RCC 7860 (cell line): ENCODE measurements at places on chromosomes 16 and 17.
A peak's percentile ranks its signal among the peaks of the same experiment; 100 is the strongest.

GRCh38 chr17:9020096-9020823 is 1.1 kb upstream of the NTN1 start:
- no peak for DNase-seq

GRCh38 chr17:60355663-60356594 is 36.0 kb downstream of the USP32 start:
- no peak for DNase-seq

GRCh38 chr16:53131050-53131362 is 76.2 kb downstream of the CHD9 start:
- no peak for DNase-seq

- DNase-seq, result no peak
Measured at GRCh38 chr16:57912529-57913260, 58.2 kb downstream of the CNGB1 start.

DNA sequence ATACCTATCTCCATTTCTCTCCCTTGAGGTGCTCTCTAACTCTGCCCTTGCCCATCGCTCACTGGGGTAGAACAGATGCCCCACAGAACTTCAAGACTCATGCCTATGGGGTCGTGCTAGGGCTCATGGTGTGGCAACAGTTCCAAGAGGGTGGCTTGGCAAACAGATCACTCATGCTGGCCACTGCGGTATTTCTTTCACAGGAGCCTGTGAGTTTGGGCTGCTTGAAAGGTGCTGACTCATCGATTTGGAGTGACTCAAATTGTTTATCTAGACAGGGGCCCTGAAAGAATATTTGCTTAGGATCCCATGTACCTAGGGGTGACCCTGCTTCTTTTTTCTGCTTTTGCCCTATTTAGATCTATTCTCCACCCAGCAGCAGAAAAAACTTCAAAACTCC is 69.9 kb downstream of the IRX5 start:
- peak; percentile 47 for DNase-seq

DNA sequence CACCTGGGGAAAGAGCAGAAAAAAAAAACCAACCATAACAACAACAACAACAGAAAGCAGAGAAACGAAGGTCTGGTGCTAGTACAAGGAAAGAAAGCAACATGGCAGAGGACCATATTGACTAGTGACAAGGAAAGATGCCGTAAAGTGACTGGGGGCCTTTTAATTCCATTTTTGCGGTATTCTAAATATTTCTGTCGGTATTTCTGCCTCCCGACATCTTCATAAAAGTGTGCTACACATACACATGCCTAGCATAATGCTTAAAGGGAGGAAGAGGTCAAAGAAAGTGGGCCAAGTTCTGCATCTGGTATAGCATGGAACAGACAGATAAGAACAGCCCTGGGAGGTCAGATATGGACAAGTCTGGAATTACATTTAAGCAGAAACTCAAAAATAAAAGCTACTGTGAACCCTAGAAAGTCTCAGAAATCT is 19.5 kb upstream of the RNF43 start:
- no peak for DNase-seq

DNA sequence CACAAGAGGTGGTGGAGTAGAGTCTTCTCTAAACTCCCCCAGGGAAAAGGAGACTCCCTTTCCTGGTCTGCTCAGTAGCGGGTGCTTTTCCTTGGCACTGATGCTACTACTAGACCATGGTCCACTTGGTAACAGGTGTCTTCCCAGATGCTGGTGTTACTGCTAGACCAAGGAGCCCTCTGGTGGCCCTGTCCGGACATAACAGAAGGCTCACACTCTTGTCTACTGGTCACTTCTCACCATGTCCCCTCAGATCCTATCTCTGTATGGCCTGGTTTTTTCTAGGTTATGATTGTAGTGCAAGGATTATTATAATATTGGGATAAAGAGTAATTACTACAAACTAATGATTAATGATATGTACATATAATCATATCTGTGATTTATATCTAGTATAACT is 49.7 kb upstream of the ARL4D start:
- no peak for DNase-seq

DNA sequence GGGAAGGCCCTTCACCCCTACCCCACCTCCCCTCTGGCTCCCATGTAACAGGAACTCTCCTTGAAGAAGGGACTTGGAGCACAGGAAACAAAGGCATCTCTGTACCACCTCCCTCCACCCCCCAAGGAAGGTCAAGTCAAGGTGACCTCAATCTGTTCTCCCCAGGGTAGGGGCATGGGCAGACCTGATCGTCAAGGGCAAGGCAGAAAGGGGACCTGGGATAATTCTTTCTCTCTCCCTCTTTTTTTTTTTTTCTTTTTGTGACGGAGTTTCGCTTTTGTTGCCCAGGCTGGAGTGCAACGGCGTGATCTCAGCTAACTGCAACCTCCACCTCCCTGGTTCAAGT is 4.3 kb upstream of the STAT5A start:
- no peak for DNase-seq

DNA sequence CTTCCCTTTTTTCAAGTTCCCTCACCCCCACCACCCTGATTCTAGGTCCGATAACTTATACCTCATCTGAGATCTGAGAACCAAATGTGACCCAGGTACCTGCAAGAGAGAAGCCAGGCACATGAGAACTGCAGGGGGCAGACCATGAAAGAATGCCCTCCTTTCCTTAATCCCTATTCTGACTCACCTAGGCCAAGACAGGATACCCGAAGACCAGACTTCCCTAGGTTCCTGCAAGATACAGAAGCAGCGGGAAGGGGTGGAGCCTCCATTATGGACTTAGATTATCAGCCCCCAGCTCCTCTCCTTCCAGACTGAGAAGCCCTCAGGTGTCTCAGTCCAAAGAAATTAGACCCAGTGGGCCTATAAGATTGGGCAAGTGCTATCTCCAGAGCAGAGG is 2.1 kb downstream of the KCNAB3 start:
- DNase-seq, result no peak

GRCh38 chr17:83078378-83079351 is 744 bp upstream of the METRNL start:
- no peak for DNase-seq

GRCh38 chr16:64225696-64226095 is 896.2 kb downstream of the CDH11 start:
- DNase-seq, result no peak

DNA sequence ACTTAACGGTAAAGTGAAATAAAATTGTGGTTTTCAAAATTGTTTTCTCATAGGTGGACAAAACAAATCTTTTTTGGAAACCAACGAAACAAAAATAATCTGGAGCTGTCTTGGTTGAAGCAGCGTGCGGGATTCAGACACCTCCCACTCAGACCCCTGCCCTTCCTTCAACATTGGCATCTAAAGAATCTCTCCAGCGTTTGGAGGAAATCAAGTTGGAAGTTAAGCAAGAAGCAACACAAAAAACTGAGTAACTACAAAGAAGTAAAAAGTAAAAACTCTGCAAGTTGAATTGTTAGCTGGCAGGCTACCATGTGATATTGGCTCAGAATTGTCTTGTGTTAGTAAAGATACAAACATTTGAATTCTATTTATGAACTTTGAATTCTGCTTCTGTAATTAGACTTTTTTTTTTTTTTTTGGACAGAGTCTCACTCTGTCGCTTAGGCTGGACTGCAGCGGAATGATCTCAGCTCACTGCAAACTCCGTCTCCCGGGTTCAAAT is 361.0 kb upstream of the PMFBP1 start:
- no peak for DNase-seq

DNA sequence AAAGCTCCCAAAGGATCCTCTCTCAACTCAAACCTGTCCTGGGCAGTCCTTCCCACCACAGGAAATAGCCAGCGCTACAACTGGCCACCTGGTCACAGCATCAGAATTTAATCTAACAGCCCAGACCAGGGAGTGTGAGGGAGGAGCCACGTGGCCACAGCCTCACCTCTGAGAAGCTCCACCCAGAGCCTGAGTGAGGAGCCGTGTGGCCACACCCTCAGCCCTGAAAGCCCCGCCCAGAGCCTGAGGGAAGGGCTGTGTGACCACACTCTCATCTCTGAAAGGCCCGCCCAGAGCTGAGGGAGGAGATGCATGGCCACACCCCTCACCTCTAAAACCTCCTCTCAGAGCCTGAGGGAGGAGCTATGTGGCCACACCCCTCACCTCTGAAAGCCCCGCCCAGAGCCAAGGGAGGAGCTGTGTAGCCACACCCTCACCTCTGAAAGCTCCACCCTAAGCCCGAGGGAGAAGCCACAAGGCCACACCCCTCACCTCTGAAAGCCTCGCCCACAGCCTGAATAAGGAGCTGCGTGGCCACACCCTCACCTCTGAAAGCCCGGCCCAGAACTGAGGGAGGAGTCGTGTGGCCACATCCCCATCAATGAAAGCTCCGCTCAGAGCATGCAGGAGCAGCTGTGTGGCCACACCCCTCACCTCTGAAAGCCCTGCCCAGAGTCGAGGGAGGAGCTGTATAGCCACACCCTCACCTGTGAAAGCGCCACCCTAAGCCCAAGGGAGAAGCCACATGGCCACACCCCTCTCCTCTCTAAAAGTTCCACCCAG is 28.6 kb downstream of the SLC38A8 start:
- DNase-seq, result peak; percentile 63

GRCh38 chr17:52982331-52982730 is 823.8 kb upstream of the CA10 start:
- no peak for DNase-seq

- peak; percentile 4 for DNase-seq
Measured at GRCh38 chr16:2056681-2057407, 9.1 kb downstream of the TSC2 start.

DNA sequence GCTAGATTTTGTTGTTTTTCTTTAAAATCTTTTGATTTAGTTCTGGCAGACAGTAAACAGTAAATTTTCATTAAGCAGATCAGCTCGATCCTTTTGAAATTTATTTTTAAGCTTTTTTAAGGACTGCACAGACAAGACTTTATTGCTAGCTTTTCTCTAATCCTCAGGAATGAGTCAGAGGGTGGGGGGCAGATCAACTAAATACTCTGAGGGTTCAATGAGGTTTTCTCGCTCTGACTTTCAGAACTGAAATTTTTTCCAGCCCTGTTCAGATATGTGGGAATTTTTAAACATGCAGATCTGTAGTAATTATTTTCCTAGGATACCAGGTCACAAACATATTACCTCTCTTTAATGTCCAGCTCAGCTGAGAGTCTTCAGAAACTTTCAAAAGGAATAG is 977.2 kb downstream of the CDH11 start:
- no peak for DNase-seq

DNA sequence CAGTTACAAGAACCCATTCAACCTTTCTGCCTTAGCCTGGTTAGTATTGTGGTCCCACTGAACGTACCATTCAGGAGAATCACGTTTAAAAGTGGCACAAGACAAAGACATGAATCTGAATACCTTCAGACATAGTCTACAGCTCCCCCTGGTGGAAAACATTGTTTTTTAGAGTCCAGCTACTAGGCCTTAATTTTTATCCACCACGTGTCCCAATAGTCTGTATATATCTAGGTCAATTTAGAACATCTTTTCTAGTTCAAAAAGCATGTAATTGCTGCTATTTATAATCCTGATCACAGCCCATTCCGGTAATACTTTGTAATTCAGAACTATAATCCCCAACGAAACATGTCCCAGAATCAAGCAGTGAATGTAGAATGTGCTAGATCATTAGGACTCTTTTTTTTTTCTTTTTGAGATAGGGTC is 13.7 kb upstream of the GUCY2D start:
- DNase-seq, result peak; percentile 57

GRCh38 chr16:84434800-84435199 is 66.5 kb downstream of the ATP2C2 start:
- no peak for DNase-seq

DNA sequence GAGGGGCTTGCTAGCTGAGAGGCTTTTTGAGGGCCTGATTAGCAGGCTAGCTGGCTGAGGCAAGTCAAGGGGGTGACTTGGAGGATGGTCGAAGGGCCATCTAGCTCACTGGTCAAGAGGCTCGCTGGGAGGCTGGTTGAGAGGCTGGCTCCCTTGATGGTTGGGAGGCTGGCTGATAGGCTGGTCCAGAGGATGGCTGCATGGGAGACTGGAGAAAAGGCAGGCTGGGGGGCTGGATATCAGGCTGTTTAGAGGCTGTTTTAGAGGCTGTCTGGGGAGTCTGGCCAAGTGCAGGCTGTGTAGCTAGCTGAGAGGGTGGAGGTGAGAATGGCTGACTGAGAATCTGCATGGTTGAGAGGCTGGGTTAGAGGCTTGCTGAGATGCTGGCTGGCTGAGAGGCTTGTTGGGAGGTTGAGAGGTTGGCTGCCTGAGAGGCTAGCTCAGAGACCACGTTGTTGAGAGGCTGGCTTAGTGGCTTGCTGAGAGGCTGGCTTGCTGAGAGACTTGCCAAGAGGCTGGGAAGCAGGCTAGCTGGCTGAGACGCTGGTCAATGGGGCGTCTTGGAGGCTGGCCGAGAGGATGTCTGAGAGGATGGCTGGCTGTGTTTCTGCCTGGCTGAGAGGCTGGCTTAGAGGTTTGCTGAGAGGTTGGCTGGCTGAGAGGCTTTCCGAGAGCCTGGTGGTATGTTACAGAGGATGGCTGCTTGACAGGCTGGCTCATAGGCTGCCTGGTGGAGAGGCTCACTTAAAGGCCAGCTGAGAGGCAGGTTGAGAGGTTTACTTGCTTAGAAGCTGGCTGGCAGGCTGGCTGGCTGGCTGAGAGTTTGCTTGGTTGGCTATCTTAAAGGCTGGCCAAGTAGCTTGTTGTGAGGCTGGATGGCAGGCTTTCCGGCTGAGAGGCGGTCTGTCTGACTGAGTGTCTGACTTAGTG is 36.6 kb upstream of the ACSM2B start:
- DNase-seq, result no peak

DNA sequence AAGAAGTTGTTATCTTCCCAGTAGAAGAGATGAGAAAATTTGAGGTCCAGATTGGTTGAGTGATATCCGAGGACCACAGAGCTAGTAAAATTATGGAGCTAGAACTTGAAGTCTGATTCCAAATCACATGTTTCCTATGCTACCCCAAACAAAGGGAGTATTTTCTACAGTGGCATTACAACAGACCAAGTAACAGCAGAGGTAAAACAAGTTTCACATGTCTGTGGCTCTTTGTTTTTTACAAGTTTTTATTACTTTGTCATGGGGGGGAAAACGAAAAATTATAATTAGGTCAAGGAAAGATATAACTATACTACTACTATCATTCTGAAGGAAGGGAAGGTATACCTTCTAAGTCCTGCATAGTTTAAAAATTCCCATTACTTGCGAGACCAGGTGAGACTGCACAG is 49.4 kb downstream of the KANSL1 start:
- no peak for DNase-seq

- DNase-seq, result no peak
Measured at GRCh38 chr17:5434984-5435383, 4.0 kb downstream of the C1QBP start.

GRCh38 chr16:78163772-78164670 is 64.6 kb downstream of the WWOX start:
- no peak for DNase-seq

- DNase-seq, result no peak
Measured at GRCh38 chr16:84124257-84125073, 7.7 kb upstream of the MBTPS1 start.

GRCh38 chr17:51045621-51046020 is 75.0 kb downstream of the SPAG9 start:
- no peak for DNase-seq

DNA sequence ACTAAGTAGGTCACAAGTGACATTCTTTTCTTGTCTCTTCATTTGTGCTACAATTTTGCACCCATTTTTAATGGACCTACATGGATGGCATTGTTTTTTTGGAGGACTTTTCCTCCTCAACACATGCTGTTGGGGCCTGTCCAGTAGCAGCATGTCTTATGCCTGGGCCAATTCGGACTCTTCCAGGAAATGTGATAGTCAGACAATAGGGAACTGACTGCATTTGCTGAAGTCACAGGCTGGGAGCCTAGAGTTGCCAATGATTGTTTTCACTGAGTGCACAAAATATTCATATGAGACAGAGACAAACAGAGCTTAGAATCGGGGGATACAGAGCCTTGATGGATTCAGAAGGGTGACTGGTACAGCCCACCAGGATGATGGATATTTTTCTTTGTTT is 867.3 kb upstream of the GOT2 start:
- DNase-seq, result no peak
